ENCODE measurements at places on chromosomes 2 and 18. TPM values are rescaled to one million over a fixed set of nuclear protein-coding genes. Genes with fewer than 3 reads are reported as not detected.
A peak's percentile ranks its signal among the peaks of the same experiment; 100 is the strongest.

DNA sequence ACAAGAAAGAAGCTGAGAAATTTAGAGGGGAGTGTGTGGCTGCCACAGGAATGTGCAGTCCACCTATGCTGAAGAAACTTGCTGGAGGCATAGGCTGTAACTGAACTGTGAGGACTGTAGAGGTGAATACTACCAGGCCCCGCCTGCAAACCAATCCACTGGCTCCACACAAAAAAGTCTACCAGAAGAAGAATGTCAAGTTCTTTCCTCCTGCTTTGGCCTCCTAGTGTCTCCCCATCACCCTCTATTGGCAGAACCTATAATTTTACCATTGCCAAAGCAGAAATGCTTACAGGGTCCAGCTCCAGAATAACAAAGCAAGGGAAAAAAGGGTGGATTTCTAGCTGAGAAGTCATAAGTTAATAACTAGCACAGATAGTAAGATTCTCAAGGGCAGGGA lies 5.9 kb upstream of the ATP5MC3 start:
- H3K36me3 ChIP-seq: no peaks in the 10 kb centered on the region
- H3K27me3 ChIP-seq: no peaks in the 10 kb centered on the region
- H3K4me3 ChIP-seq: no peak overlapping the region
- DNase-seq: peak; percentile 10
- H3K27ac ChIP-seq: no peak overlapping the region

DNA sequence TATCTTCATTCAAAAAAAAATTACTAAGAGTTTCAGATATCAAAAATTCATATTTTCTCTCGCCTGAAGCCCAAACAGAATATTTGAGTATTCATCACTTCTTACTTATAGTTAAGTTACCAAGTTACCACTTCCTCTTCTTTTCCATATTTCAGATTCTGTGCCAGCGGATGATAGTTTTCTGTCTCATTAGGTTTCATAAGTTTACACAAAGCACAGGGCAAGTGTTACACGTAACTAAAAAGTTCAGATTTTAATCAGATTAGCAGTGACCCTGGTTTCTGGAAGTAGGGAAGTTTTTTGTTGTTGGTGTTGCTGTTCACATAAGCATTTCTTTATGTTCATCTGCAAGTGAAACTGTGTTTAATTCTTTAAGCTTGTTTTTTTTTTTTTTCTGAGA lies 10.2 kb downstream of the AFTPH start:
- H3K27ac ChIP-seq: no peak overlapping the region
- H3K36me3 ChIP-seq: no peaks in the 10 kb centered on the region
- no peaks in the 10 kb centered on the region for H3K27me3 ChIP-seq
- peaks cover 9% of the 10 kb centered on the region for H3K4me1 ChIP-seq
- no peak for DNase-seq
- H3K4me3 ChIP-seq: no peak overlapping the region

DNA sequence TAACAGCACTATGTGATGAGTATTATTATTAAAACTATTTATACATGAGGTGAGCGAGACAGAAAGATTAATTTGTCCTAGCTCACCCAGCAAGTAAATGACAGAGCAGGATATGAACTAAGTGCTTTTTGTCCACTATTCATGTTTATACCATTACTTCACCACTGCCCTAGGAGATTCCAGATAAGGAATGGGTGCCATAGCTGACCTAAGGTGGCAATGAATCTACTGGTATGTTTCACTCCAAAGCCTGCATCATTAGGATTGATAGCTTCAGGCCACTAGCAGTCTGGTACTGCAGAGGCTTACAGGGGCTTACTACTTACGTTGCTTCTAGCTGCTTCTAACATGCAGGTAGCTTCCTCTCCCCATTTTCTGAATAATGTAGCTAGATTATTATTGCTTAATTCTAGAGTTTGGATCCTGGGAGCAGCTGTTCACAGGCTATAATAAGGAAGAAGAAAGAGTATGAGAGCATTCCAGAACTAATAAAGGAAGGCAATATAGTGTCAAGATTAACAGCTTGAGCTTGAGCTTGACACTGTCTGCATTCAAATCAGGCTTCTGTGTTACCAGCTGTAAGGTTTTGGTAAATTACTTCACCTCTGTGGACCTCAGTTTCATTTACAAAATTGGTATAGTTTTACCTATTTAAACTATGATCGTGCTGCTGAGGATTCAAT lies 153.7 kb downstream of the GALNT3 start:
- no peaks in the 10 kb centered on the region for H3K36me3 ChIP-seq
- H3K27me3 ChIP-seq: no peaks in the 10 kb centered on the region
- no peak for DNase-seq
- peaks cover 1% of the 10 kb centered on the region for H3K4me1 ChIP-seq

DNA sequence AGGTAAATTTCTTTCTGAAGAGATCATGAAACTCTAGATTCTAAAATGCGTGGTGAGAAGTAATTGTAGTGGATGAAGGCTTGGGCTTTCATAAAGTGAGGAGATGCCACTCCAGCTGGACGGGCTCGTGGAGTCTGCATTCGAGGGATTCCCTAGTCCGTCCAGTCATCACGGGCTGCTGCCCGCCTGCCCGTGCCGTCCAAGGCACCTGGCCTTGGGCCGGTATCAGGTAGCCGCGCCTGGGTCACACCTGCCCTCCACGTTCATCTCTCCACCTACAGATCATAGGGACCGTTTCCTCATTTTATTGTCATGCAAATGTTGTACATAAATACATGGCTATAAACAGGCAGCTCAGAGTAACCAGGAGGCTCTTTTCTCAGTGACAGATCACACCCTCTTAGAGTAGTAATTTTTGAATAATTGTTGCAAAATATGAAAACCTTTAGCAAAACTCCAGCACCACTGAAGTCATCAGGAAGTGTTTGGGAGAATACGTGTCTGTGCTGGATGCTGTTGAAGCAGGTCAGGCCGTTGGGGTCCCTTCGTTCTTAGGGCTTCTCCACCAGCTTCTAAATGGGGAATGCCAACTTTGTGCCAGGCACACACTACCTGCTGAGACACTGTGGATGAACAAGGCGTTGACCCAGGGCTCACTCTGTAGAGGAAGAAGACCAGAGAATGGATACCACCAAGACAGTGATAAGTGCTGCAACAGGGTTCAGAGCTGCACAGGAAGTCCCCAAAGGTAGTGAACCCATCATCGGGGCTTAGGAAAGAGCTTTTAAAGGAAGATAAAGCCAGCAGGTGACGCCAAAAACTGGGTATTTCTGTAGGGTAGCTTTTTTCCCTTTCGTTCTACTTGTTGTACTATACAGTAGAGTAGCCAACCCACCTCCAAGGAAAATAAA lies 112.5 kb downstream of the FAM210A start:
- H3K4me1 ChIP-seq: peaks cover 18% of the 10 kb centered on the region
- DNase-seq: no peak
- peaks cover 25% of the 10 kb centered on the region for H3K27me3 ChIP-seq
- no peaks in the 10 kb centered on the region for H3K36me3 ChIP-seq
- H3K4me3 ChIP-seq: no peak overlapping the region

DNA sequence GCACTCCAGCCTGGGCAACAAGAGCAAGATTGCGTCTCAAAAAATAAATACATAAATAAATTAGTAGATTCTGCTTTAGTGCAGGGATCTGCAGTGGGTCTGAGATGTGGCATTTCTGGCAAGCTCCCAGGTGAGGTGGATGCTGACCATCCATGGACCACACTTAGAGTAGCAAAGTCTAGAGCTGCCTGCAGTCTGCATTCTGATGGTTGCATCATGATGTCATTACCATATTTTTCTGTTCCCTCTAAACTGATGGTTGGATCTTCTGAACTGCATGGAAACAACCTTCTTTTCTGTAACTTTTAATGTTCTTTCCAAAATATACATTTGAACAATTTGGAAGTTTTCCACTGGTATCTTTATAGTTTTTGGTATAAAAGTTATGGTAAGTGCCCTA lies 42.9 kb downstream of the MYL12B start:
- H3K4me1 ChIP-seq: no peaks in the 10 kb centered on the region
- H3K27me3 ChIP-seq: no peaks in the 10 kb centered on the region
- no peak for DNase-seq
- H3K36me3 ChIP-seq: no peaks in the 10 kb centered on the region
- H3K4me3 ChIP-seq: no peak overlapping the region
- no peak overlapping the region for H3K27ac ChIP-seq

GRCh38 chr2:100948942-100949811 lies 52.9 kb upstream of the RPL31 start:
- no peak for DNase-seq
- H3K4me1 ChIP-seq: no peaks in the 10 kb centered on the region

DNA sequence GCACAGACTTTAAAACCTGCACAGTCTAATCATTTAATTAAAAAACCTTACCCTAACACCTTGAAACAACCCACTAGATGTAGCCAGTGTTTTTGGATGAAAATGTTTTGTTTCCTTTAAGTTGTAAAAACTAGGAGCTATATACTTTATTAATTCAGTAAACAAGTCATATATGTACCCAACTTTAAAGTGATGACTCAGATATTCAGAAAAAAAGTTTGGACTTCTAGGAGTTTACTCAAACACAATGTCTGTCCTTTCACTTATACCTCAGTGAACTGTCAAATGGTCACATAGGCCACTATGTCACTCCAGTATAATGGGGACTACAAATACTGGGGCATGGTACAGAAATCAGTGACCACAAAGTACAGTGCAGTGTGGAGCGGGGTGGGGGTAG lies 360.3 kb downstream of the LRRTM1 start:
- no peak for DNase-seq
- no peak overlapping the region for H3K4me3 ChIP-seq
- no peaks in the 10 kb centered on the region for H3K36me3 ChIP-seq
- no peak overlapping the region for H3K27ac ChIP-seq

ARMC9 gene
- total RNA-seq: 22.5 TPM

DNA sequence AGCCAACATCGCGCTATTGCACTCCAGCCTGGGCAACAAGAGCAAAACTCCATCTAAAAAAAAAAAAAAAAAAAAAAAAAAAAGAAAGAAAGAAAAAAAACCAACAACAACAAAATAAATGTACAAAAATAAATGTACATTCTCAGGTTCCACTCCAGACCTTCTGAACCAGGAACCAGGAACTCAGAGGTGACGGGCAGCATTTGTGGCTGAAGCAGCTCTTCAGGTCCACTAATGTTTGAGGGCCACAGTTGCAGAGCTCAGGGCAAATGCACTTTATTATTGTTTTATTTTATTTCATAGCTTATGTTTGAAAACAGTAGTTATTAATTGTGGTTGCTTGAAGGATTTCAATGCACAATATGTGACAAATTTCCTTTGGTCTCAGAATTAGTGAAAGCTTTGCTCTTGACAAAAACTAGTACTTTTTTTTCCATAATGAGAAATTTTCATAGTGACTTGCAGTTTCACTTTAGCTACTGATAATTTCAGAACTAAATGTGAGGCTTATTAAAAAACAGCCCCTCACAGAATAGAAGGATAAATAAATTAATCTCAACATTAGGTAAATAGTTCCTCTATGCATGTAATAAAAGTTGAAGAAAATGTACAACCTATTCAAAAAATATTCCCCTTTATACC lies 378.4 kb upstream of the SPHKAP start:
- no peaks in the 10 kb centered on the region for H3K36me3 ChIP-seq
- no peaks in the 10 kb centered on the region for H3K27me3 ChIP-seq
- H3K27ac ChIP-seq: no peak overlapping the region
- H3K4me1 ChIP-seq: no peaks in the 10 kb centered on the region
- DNase-seq: no peak

- no peaks in the 10 kb centered on the region for H3K27me3 ChIP-seq
- peak; percentile 9 for DNase-seq
- H3K4me3 ChIP-seq: no peak overlapping the region
- no peaks in the 10 kb centered on the region for H3K4me1 ChIP-seq
- no peak overlapping the region for H3K27ac ChIP-seq
- H3K36me3 ChIP-seq: no peaks in the 10 kb centered on the region
Observed at GRCh38 chr2:171706152-171706803, 19.0 kb downstream of the DYNC1I2 start.

RND3 gene
- total RNA-seq: 135 TPM

GRCh38 chr2:58644451-58644850 lies 403.3 kb upstream of the FANCL start:
- no peaks in the 10 kb centered on the region for H3K4me1 ChIP-seq
- DNase-seq: no peak

LOXHD1 gene
- total RNA-seq: not detected

GRCh38 chr2:136230464-136230863 lies 112.5 kb upstream of the CXCR4 start:
- no peaks in the 10 kb centered on the region for H3K4me1 ChIP-seq
- no peak for DNase-seq

GRCh38 chr18:23971666-23972230 lies 42.8 kb upstream of the TTC39C start:
- H3K4me1 ChIP-seq: no peaks in the 10 kb centered on the region
- no peaks in the 10 kb centered on the region for H3K36me3 ChIP-seq
- no peaks in the 10 kb centered on the region for H3K27me3 ChIP-seq
- DNase-seq: no peak
- peak overlapping the region; percentile 46 for H3K27ac ChIP-seq

FAHD2B gene
- 15.2 TPM for total RNA-seq

- no peak overlapping the region for H3K4me3 ChIP-seq
- no peak overlapping the region for H3K27ac ChIP-seq
- no peaks in the 10 kb centered on the region for H3K27me3 ChIP-seq
- no peaks in the 10 kb centered on the region for H3K4me1 ChIP-seq
Observed at GRCh38 chr18:31218671-31219383, 56.2 kb upstream of the DSC1 start.

GRCh38 chr2:43518181-43518580 lies 77.7 kb downstream of the THADA start:
- peak overlapping the region; percentile 12 for H3K27ac ChIP-seq
- H3K36me3 ChIP-seq: no peaks in the 10 kb centered on the region
- H3K4me3 ChIP-seq: no peak overlapping the region
- no peaks in the 10 kb centered on the region for H3K4me1 ChIP-seq
- no peaks in the 10 kb centered on the region for H3K27me3 ChIP-seq

GRCh38 chr18:12278741-12279682 lies 24.9 kb downstream of the CIDEA start:
- no peaks in the 10 kb centered on the region for H3K36me3 ChIP-seq
- H3K27me3 ChIP-seq: no peaks in the 10 kb centered on the region
- H3K4me1 ChIP-seq: peaks cover 20% of the 10 kb centered on the region
- H3K27ac ChIP-seq: peak overlapping the region; percentile 93

DNA sequence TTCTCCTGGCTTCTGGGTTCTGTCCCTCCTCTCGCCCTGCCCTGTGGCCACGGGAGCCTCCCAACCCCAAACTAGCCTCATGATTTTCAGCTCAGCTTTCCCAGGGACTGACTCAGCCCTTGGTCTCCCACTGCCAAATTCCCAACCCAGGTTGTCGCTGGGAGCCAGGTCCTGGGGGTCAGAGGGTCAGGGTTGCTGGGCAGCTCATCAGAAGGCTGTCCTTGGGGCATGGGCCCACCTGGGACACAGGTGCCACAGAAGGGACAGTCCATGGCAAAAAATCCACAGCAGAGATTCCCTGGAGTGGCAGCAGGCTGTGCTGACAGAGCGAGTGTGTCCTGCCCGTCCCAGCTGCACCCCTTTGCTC lies 180.4 kb downstream of the TWIST2 start:
- DNase-seq: no peak
- H3K4me3 ChIP-seq: no peak overlapping the region
- H3K27me3 ChIP-seq: peaks cover 19% of the 10 kb centered on the region
- H3K36me3 ChIP-seq: no peaks in the 10 kb centered on the region
- H3K27ac ChIP-seq: no peak overlapping the region
- H3K4me1 ChIP-seq: peaks cover 16% of the 10 kb centered on the region

Data from hepatocyte (in vitro differentiated cells).